ENCODE measurements at places on chromosomes 13 and 19. TPM values are rescaled to one million over a fixed set of nuclear protein-coding genes. Genes with fewer than 3 reads are reported as not detected.

The CRB3 gene
- total RNA-seq = 37.3 TPM

The KCTD4 gene
- total RNA-seq = not detected

The ADAMTSL5 gene
- total RNA-seq = 6.7 TPM

- no peak for ATAC-seq
These were observed 1.1 kb upstream of the PHF11 start for GRCh38 chr13:49494645-49495044.

DNA sequence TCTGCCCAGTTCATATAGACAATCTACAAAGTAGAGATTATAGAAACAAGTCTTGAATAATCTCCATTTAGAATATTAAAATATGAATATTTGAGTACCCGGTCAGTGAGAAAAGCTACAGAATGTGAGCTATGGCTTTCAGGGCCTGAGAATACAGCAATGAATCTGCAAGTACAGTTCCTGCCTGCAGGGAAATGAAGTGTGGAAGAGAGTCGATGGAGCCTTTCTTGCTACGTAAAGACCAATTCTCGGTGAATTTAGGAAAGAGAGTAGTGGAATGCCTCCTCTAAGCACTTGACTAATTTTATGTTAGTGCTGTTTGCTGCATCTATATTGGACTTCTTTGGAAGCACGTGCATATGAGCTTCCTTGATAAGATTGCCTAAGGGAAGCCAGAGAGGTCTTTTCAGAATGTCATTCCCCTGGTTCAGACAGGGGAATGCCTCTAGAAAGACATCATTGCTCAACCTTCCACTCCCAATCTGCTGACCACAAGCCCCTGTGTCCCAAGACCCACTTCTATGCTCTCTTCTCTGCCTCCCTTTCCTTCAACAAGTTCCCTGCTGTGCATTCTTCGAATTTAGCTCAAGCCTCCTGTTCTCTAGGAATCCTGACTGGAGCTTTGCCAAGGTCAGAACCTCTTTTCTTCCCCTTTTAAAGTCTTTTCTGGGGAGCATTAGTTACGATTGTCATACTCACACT lies 41.9 kb downstream of the GPC6 start:
- no peak for ATAC-seq

DNA sequence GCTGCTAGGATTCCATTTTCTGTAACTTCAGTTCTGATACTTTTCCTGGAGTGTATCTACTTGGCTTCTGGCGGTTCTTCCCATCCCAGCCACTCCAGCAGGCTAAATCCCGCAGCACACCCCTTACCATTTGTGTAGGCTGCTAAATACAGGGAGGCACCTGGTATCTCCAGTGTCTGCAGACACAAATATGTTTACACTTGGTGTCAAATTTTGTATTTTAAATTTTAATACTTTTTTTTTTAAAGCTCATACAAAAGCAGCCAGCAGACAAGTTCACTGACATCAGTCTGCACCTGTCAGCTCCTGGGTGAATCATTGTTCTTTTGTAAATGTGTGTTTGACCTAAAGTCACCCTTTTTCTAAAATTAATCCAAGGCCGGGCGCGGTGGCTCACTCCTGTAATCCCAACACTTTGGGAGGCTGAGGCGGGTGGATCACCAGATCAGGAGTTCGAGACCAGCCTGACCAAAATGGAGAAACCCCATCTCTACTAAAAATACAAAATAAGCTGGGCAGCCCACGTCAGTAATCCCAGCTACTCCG lies 3.4 kb upstream of the ZSCAN4 start:
- no peak for ATAC-seq

- ATAC-seq = no peak
These were observed 473.0 kb upstream of the SLC10A2 start for GRCh38 chr13:103539265-103539664.

DNA sequence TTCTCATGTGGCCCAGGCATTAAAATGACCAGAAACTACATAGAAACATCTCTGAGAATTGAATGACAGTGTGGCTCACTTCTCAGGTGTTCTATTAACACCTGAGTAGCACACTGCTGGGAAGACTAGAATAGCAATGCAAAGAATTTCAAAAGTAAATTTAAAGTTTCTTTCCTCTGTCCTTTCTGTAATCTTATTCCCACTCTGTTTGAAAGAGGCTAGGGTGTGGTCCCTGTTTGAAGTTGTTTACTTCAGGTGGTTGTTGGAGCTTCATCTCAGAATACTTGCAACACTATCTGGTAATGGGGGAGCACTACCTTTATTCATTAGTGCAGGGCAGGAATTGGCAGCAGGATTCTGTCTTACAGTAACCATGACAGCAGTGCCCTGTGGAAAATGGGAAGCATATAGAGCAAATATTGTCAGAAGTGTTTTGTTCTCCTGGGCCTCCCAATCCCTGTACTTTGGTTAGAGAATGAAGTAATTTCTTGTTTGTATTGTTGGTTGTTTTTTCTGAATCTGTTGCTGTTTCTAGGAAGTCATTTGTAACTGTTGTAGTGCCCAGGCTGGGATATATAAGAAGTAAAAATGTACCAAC lies 1210.2 kb upstream of the ATXN8OS start:
- ATAC-seq = no peak

DNA sequence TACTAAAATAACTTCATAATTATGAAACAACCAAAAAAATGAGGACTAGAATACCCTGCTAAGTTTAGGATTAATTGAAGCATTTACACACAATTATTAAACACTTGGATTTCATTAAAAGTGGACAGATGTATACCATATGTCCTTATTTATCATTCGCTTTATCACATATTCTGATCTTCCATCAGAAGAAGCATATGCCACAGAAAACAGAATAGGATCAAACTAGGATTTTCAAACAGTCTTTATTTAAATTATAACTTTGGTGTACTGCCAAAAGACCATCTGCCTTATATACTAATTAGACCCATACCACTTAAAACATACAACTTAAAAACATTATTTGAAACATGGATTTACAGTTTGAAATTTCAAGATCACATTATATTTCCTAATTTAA lies 727.1 kb upstream of the KLHL1 start:
- no peak for ATAC-seq

GRCh38 chr13:39875111-39875987 lies 219.9 kb downstream of the COG6 start:
- ATAC-seq = no peak

DNA sequence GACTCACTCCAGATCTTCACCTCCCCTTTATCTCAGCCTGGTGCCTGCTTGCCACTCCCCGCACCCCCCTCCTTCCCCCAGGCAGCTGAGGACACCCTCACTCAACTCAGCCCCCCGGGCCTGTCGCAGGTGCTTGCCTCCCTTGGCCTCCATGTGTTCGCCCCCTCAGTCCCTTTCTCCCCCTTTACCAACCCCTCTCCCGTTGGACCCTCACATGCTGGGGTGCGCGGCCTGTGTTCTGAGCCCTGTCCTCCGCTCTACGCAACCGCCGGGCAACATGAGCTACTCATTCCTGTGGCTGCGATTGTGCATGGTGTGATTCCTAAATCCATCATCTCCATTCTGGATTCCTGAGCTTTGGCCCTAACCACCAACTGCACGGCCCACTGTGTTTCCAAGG lies 5.1 kb downstream of the CHERP start:
- ATAC-seq = no peak

- ATAC-seq = no peak
These were observed 2.3 kb upstream of the PSPN start for GRCh38 chr19:6378041-6378440.

- no peak for ATAC-seq
These were observed 169.2 kb upstream of the IRS2 start for GRCh38 chr13:109955598-109955997.
